Osteoblast (primary cell): ENCODE measurements at places on chromosomes 2 and 18. TPM values are rescaled to one million over a fixed set of nuclear protein-coding genes. Genes with fewer than 3 reads are reported as not detected.

Gene KRTCAP3
- under 0.01 and 0.72 TPM in 2 replicates for total RNA-seq

Gene CBLN2
- total RNA-seq: under 0.01 TPM in 1 of 2 replicates, not detected in the other

Gene LOXHD1
- not detected in 2 replicates for total RNA-seq

Gene CCBE1
- 51.4 and 53.0 TPM in 2 replicates for total RNA-seq

Gene EGR4
- total RNA-seq: not detected in 2 replicates

Gene ARL4C
- 133 and 145 TPM in 2 replicates for total RNA-seq

Gene POMC
- 0.59 and 2.2 TPM in 2 replicates for total RNA-seq

Gene CCDC148
- 1.8 and 2.1 TPM in 2 replicates for total RNA-seq

Gene TFPI
- total RNA-seq: 123 and 154 TPM in 2 replicates

Gene KATNAL2
- total RNA-seq: 4.3 and 5.0 TPM in 2 replicates

Gene RPRM
- total RNA-seq: 0.29 and 0.36 TPM in 2 replicates

Gene EFHD1
- total RNA-seq: 2.4 and 3.6 TPM in 2 replicates

Gene ITGA6
- total RNA-seq: 6.5 and 9.0 TPM in 2 replicates

Gene GPAT2
- 2.2 and 9.4 TPM in 2 replicates for total RNA-seq

Gene BMP10
- not detected in 2 replicates for total RNA-seq

Gene NTSR2
- total RNA-seq: not detected in 2 replicates

Gene FAM237A
- not detected in 2 replicates for total RNA-seq

Gene MALT1
- 53.6 and 55.7 TPM in 2 replicates for total RNA-seq

Gene ERBB4
- under 0.01 TPM in 1 of 2 replicates, not detected in the other for total RNA-seq

Gene TMEFF2
- total RNA-seq: under 0.01 TPM in 2 replicates

Gene ARHGAP15
- total RNA-seq: 0.88 and 2.2 TPM in 2 replicates

Gene ANKRD30BL
- total RNA-seq: 0.29 TPM in 1 of 2 replicates, not detected in the other

Gene MRO
- total RNA-seq: 0.59 and 1.8 TPM in 2 replicates

Gene NT5C1B
- not detected in 2 replicates for total RNA-seq

Gene ACOXL
- not detected in 2 replicates for total RNA-seq

Gene TFCP2L1
- total RNA-seq: under 0.01 TPM in 1 of 2 replicates, not detected in the other

Gene SIX2
- 14.8 and 15.9 TPM in 2 replicates for total RNA-seq

Gene IL36A
- total RNA-seq: not detected in 2 replicates

Gene CFAP221
- total RNA-seq: 0.36 and 1.2 TPM in 2 replicates

Gene TTN
- under 0.01 TPM in 2 replicates for total RNA-seq

Gene UGT1A8
- not detected in 2 replicates for total RNA-seq

Gene GRHL1
- 0.29 and 0.36 TPM in 2 replicates for total RNA-seq

Gene VIL1
- total RNA-seq: under 0.01 TPM in 1 of 2 replicates, not detected in the other

Gene CRYGD
- total RNA-seq: not detected in 2 replicates

Gene SELENOI
- total RNA-seq: 11.6 and 13.0 TPM in 2 replicates

Gene NT5DC4
- total RNA-seq: not detected in 2 replicates

Gene PTPRN
- under 0.01 and 1.2 TPM in 2 replicates for total RNA-seq
